ENCODE measurements at places on chromosomes 12 and 14. TPM values are rescaled to one million over a fixed set of nuclear protein-coding genes. Genes with fewer than 3 reads are reported as not detected.

DNA sequence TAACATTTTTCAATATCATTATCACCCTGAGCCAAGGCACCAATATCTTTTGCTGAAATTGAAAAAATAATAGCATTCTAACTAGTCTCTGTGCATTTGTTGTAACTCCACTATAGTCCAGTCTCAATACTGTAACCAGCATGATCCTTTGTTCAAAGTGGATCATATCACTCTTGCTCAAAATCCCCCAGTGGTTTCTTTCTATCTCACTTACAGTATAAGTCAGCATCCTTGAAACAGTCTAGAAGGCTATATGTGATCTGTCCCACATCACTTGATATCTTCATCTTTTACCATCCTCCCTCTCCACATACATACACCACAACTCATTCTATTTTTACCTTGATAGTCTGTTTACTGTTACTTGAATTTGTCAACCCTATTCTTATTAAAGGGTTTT lies 435.7 kb downstream of the CCER1 start:
- no peak for DNase-seq

GRCh38 chr12:56991319-56992246 lies 14.8 kb downstream of the ZBTB39 start:
- peak; percentile 65 for DNase-seq

DNA sequence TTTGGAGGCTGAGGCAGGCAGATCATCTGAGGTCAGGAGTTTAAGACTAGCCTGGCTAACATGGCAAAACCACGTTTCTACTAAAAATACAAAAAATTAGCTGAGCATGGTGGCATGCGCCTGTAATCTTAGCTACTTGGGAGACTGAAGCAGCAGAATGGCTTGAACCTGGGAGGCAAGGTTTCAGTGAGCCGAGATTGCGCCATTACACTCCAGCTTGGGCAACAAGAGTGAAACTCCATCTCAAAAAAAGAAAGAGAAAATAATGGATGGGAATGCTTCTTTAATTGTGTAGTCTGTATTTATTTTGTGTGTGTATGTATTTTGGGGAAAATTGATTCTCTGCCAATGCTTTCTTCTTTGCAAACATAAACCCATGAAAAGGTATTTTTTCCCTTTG lies 32.5 kb downstream of the SRGAP1 start:
- DNase-seq: no peak

DNA sequence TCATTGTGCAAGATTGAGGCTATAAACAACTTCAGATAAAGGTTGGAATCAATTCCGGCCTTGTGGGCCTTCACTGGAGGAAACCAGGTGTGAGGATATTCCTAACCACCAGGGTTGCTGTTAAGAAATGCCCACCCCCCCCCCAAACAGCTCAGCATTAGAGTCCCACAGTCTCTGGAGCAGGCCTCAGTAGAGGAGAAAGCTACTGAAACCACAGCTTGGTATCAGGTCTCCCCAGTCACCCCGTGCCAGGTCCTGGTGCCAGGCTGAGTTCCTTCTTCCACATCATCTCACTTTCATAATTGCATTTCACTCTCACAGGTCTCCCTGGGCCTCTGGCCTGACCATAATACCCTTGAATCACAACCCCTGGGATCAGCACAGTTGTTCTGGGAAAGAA lies 12.5 kb downstream of the GALNT6 start:
- DNase-seq: no peak

DNA sequence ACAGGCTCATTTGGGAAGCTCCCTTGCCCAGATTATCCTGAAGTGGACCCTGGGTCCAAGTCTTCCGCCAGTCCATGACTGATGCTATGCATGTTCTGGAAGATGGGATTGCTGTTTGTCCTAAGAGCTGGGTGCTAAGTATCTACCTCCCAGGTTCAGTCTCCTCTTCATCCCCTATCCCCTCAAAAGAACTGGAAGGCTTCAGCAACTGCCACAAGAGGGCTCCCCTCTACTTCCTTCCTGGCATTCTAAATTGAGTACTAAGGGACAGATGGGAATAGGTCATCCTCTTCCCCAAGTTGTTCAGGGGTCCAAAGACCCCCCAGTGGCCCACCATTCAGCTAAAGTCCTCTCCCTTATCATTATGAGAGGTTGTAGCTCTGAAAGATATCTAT lies 9.0 kb upstream of the FKBP11 start:
- no peak for DNase-seq

DNA sequence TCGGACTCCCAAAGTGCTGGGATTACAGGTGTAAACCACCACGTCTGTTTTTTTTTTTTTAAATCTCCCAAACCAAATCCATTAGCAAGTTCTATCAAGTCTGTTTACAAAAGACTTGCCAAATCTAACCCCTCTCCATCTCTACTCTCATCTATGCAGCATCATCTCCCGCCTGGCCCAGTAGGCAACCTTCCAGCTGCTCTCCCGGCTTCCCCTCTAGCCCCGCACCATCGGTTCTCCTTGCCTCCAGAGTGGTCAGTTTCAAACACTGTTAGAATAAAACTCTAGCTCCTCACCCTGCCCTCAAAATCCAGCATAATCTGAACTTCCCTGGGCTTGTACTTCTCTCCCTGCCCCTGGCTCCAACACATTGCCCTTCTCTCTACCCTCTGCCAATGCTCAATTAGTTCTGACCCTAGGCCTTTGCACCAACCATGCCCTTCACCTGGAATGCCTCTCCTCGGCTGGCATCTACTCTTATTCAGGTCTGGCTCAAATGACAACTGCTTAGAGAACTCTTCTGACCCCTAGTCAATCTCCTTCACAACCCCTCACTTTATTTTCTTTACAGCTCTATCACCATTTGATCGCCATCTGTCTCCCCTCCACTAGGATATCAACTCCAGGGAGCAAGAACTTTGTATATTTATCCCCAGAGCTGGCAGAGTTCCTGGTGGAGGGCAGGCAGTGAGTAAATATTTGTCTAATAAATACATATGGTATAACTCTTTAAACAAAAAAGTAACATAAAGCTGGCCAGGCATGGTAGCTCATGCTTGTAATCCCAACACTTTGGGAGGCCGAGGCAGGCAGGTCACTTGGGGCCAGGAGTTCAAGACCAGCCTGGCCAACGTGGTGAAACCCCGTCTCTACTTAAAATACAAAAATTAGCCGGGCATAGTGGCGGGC lies 4.9 kb downstream of the WSB2 start:
- no peak for DNase-seq

DNA sequence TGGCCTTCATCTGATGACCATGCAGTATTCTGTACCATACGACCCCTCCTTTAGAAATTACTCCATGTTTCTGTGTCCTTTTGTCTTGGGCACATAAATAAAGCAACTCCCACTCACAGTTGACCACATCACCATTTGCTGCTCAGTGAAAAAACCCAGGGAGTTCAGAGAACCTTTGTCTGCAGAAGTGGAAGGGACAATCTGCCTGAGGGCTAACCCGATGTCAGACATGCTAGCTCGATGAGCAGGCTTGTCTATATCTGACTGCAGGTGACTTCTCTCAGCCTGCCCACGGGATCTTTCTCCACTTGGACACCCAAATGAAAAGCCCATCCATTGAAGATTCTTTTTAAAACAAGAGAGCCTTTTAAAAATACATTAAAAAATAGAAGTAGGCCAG lies 45.7 kb upstream of the GRIP1 start:
- DNase-seq: no peak

- no peak for DNase-seq
Measured at GRCh38 chr14:45267071-45267470, 14.1 kb upstream of the MIS18BP1 start.

DNA sequence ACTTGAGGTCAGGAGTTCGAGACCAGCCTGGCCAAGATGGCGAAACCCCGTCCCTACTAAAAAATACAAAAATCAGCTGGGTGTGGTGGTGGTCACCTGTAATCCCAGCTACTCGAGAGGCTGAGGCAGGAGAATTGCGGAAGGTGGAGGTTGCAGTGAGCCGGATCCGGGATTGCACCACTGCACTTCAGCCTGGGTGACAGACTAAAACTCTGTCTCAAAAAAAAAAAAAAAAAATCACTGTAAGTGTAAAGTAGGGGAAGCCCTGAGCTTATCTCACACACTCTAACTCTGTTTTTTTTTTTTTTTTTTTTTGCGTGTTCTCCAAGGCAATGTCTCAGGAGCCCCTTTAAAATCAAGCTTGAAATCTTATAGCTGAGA lies 421 bp upstream of the RBMS2 start:
- no peak for DNase-seq

DNA sequence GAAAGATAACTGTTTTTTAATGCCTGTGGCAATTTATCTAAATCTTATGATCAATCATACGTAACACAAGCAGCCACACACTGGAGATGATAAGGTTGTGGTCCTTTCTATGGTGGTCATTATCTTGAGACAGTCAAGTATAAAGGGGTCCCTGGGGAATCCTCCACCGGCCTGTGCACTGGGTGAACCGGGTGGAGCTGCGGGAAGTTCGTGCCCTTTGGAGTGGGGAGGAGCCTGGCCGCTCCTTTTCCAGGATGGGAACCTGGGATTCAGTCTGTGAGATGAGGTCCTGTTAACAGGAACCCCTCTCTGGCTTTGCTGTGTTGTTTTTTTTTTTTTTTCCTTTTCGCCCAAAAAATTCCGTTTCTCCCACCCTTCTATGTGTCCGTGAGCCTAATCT lies 167.5 kb upstream of the RPL10L start:
- DNase-seq: no peak

DNA sequence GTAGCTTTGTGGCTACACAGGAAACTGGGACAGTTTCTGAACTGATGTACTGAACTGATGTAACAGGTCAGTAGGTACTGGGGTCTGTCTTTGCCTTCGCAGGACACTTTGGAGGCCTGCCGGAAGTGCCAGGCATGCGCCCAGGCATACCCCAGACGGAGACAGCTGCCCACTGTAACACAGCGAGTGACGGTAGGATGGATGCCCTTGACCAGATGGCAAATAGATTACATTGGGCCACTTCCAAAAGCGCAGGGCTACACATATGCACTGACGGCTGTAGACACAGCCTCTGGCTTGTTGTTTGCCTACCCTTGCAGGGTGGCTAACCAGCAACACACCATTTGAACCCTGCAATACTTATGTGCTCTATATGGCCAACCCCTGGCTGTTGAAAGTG lies 94.1 kb upstream of the TMPO start:
- DNase-seq: no peak

- DNase-seq: no peak
Measured at GRCh38 chr12:98513379-98514322, 1.7 kb upstream of the TMPO start.

DNA sequence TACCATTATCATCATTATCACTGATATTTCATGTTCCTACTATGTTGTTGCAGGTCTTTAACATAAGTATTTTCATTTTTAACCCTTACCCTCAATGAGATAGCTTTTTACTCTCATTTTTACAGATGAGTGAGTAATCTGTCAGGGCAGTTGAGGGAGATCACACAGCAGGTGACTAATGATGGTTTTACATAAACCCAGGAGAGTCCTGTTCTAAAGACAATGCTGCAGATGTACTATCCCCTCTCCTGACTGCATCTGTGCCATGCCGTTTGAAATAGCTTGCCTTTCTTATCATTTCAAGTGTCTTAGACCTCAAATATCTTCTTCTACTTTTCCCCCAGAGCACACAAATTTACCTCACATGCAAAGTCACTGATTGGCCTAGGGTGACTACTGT lies 1552.1 kb upstream of the SEL1L start:
- no peak for DNase-seq

- peak; percentile 75 for DNase-seq
Measured at GRCh38 chr12:71662849-71663560, 643 bp downstream of the ZFC3H1 start.

DNA sequence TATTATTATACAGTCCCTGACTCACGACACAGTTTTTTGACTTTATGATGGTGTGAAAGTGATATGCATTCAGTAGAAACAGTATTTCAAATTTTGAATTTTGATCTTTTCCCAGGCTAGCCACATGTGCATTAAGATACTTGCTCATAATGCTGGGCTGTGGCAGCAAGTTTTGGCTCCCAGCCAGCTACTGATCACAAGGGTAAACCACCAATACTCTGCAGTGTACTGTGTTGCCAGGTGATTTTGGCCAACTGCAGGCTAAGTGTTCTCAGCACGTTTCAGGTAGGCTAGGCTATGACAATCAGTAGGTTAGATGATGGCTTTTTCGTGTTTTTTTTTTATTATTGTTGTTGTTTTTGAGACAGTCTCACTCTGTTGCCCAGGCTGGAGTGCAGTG lies 69.4 kb upstream of the ACTN1 start:
- no peak for DNase-seq

DNA sequence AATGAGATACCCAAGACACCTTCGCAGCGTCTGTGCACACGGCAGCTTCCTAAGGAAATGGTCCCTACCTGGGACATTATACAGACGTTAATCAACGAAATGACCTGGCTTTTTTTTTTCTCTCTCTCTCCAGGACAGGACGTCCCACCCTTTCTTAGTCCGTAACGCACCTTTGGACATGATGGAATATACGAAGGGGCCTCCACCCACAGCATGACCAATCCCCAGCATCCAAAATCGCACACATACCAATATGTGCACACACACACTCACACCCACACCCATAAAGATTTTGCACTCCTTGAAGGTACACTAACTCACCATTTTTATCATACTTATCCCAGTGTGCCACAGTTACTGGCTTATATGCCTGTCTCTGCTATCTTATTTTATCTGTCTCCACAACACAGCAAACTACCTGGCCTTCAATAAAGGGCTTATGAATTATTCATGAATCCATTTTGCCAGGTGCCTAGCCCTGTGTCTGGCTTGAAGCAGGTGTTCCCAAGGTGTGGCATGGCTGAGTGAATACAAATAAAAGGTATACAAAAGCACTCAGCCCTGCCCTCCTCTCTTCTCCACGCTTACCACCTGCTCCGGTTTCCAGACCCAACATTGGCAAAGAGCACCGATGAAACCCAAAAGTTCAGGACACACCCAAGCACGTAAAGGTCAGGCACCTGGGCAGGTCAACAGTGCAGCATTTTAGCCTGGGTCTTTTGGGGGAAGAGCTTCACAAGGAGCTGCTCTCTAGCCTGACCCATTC lies 2.2 kb downstream of the SCNN1A start:
- no peak for DNase-seq

The EIF2S3B gene
- 0.81 TPM for total RNA-seq

The KCNA5 gene
- 0.13 TPM for total RNA-seq

The KCNJ8 gene
- total RNA-seq: 10.5 TPM

The COX8C gene
- not detected for total RNA-seq

The SIRT4 gene
- not detected for total RNA-seq

The KRT85 gene
- total RNA-seq: not detected

The GOLT1B gene
- 33.7 TPM for total RNA-seq

The KRT81 gene
- total RNA-seq: not detected

The IRF2BPL gene
- 77.2 TPM for total RNA-seq

The SERPINA1 gene
- total RNA-seq: 13.8 TPM

The SYNDIG1L gene
- 0.18 TPM for total RNA-seq

The GPRC5A gene
- total RNA-seq: 26.2 TPM

The SENP1 gene
- 32.3 TPM for total RNA-seq

The KRT4 gene
- 0.81 TPM for total RNA-seq

Measured in ureter (tissue), 1 donor.